GM20000 (cell line): ENCODE measurements at places on chromosomes 3 and 15.

DNA sequence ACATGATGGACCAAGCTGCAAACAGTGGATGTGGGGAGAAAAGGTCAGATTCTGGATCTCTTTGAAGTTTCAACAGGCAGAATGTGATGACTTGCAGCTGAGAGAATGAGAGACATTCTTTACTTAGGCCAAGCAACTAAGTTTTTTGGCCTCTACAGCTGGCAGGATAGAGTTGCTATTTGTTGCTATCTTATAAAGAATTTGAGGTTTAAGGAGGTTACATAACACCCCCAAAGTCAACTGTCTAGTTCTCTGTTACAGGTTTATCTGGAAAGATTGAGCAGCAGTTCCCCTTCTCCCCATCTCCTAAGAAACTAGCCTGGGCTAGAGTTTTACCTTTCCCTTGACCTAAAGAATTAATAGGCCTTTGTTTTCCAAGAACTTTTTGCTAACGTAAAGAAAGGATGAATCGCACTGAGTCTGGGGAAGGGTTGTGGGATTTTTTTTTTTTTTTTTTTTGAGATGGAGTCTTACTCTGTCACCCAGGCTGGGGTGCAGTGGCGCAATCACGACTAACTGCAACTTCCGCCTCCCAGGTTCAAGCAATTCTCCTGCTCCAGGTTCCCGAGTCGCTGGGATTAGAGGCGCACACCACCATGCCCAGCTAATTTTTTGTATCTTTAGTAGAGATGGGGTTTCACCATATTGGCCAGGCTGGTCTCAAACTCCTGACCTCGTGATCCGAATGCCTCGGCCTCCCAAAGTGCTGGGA is 26.6 kb upstream of the SLMAP start:
- no peak for DNase-seq

DNA sequence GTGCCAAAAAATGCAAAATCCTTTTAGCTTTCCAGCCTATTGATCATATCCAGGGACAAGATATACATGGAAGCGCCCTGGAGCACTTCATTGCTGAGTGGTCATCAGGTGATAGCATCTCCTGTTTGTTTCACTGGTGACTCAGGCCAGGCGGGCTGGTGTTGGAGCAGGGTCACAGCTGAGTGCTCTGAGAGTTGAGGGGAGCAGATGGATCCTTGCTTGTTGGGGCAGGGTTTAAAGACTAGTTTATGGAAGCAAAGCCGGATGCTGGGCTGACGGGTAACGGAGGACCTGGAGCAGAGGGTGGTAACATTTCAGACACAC is 405.0 kb upstream of the TPM1 start:
- DNase-seq = no peak

GRCh38 chr3:177552051-177552450 is 354.8 kb upstream of the TBL1XR1 start:
- no peak for DNase-seq

DNA sequence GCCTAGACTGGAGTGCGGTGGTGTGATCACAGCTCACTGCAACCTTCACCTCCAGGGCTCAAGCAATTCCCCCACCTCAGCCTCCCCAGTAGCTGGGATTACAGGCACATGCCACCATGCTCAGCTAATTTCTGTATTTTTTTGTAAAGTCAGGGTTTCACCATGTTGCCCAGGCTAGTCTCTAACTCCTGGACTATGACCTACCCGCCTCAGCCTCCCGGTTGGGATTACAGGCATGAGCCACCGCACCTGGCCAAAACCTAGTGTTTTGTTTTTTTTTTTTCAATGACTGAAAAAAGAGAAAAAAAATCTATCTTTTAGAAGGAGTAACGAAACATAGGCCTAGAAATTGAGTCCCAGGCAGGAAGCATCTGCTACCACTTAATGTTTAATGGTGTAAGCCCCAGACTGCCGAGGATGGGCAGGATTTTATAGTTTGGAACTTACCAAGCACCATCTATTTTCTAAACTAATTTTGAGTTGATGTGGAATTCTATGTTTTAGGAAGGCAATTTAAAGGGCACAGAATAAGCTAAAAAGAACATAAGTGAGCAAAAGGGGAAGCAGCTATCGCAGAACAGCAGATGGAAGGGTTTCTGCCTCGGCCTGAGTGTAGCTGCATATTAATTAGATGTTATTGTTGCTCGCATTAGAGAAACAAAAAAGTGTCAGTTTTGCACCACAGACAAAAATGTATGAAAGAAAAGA is 24.2 kb upstream of the CA12 start:
- no peak for DNase-seq

GRCh38 chr15:93049233-93049632 is 39.8 kb downstream of the RGMA start:
- no peak for DNase-seq

GRCh38 chr3:105355408-105356061 is 11.2 kb upstream of the ALCAM start:
- no peak for DNase-seq
